Effector CD4-positive, alpha-beta T cell (primary cell): ENCODE measurements at places on chromosomes 6 and 20.

- DNase-seq = peak; percentile 75
Observed at GRCh38 chr6:30490026-30490876, 942 bp downstream of the HLA-E start.

- no peak for DNase-seq
Observed at GRCh38 chr6:95614094-95614493, 36.8 kb downstream of the MANEA start.

GRCh38 chr6:37575221-37575620 lies 75.5 kb upstream of the CCDC167 start:
- DNase-seq = no peak

- DNase-seq = no peak
Observed at GRCh38 chr6:53375847-53376246, 27.1 kb upstream of the ELOVL5 start.

GRCh38 chr6:83601119-83601518 lies 88.8 kb downstream of the PRSS35 start:
- no peak for DNase-seq

- no peak for DNase-seq
Observed at GRCh38 chr6:119799596-119800509, 450.3 kb upstream of the MAN1A1 start.

- DNase-seq = no peak
Observed at GRCh38 chr6:89525786-89526562, 93.0 kb downstream of the ANKRD6 start.

- no peak for DNase-seq
Observed at GRCh38 chr20:35292504-35293285, 470 bp upstream of the FAM83C start.

DNA sequence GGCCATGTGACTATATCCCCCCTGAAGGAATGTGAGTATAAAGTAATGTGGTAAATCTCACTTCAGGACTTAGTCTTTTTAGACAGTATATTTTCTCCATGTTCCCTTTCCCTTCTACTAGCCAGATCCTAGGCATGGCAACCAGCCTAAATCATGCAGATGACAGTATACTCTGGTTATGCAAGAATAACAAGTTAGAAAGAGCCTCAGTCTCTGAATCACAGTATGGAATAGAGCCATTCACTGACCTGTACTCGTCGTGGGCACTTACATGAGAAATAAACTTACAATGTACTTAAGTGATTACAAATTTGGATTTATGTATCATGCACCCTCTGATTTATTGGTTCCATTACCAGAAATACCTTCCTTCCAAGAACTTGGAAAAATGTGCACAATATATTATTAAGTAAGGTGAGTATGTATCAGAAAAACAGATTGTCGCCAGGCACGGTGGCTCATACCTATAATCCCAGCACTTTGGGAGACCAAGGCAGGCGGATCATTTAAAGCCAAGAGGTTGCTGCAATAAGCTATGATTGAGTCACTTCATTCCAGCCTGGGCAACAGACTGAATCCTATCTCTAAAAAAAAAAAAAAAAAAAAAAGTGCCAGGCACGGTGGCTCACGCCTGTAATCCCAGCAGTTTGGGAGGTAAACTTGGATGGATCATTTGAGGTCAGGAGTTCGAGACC lies 25.1 kb upstream of the FAM8A1 start:
- DNase-seq = no peak

DNA sequence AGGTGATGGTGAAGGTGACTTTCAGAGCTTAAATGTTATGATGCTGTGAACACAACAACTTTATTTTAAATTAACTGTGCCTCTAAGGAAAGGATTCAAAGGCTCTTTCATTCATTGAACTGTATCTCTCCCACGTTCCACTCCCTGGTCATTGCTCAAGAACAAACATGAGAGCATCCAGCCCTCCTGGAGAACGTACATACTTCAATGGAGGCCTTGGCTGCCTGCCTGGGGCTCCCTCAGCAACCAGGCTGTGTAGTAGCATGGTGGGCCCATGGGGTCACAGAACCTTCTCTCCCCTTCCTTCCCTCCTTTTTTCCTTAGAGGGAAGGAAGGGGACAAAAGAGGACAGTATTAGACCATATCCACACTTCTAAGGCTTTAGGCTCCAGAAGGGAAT lies 234.3 kb downstream of the CDC5L start:
- DNase-seq = no peak

DNA sequence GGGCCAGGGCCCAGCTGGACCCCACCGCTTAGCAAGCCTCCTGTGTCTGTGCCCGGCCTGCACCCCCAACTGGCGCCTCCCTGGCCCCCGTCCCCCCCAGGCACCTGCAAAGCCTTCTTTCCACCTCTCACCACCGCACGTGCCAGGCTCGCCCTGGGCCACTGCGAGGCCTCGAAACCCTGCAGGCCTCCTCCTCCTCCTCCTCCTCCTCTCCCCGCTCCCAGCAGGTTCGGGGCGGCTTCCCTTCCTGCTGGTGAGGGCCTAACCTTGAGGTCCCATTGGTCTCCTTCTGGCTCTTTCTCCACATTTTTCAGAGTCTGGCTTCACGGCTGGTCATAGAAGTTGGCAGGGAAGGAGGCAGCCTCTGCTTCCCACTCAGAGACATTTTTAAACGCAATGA lies 76.8 kb upstream of the GATA5 start:
- DNase-seq = no peak

DNA sequence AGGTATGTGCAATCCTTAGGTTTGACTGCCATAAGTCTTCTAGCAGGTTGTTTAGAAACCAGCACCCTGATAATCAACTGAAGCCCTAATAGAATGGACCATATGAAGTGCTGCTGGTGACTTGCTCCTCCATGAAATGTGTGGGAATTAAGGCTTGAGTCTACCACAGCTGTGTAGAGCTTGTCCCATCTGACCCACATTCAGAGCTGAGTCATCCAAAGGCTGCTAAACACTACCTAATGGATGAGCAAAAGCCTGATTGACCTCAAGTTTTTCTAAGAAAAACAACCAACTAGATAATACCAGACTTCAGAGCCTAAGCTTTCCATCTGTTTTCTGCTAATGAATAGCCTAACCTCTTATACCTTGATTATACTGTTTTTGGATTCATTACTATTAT lies 120.3 kb upstream of the MOCS1 start:
- DNase-seq = no peak
